A549 treated with dexamethasone at 1 μM for 4 hours (cell line): ENCODE measurements at places on chromosomes 12 and 14. TPM values are rescaled to one million over a fixed set of nuclear protein-coding genes. Genes with fewer than 3 reads are reported as not detected.

Gene FRMD6
- 26.3 to 42.4 TPM (median 35.5 TPM) in 5 replicates for total RNA-seq

Gene SERPINA3
- 10.4 to 14.2 TPM (median 12.6 TPM) in 5 replicates for total RNA-seq

Gene SAMD4A
- total RNA-seq, result 10.0 to 16.3 TPM (median 13.2 TPM) in 5 replicates

Gene BICD1
- 11.7 to 15.1 TPM (median 14.2 TPM) in 5 replicates for total RNA-seq

Gene PPFIA2
- total RNA-seq, result not detected in 5 replicates

Gene AJUBA
- 28.8 to 36.7 TPM (median 33.7 TPM) in 5 replicates for total RNA-seq
